Urothelium cell line (cell line): ENCODE measurements at places on chromosomes 7 and 10.

DNA sequence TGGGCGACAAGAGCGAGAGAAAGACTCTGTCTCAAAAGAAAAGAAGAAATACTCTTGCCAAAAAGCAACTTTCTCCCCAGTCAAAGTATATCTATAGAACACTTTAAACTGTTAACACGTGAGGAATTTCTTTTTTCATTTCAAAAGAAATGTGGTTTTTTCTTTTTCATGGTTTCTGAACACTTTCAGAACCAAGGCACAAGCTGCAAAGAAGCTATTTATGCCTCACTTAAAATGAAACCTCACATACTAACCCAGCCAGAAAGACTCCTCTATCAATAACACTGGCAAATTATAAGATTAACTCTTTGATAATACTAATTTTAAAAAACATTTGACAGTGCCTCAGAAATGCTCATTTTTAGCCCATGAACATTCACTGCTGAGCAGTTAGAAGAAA is 20.9 kb downstream of the TBX20 start:
- no peak for DNase-seq

DNA sequence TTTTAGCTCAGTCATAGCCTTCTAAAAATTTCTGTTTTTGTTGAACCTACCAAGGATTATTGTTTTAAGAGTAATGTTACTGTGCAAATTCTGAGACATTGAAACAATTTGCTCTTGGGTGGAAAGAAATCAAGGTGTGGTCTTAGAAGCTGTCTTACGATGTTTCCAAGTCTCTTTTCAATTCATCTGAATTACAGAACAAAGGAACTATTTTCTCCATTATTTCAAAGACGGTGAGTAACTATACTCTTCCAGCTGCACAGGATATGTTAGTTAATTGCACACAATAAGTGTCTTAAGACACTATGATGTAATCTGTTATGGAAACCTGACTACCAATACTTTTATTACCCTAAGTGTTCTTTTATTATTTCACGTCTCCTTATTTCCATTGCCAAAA is 106.8 kb upstream of the POM121L12 start:
- no peak for DNase-seq

GRCh38 chr7:105024734-105025133 is 10.7 kb downstream of the KMT2E start:
- DNase-seq = no peak

GRCh38 chr10:73791871-73792400 is 6.5 kb downstream of the ZSWIM8 start:
- no peak for DNase-seq

GRCh38 chr7:157442456-157442855 is 105.7 kb downstream of the DNAJB6 start:
- no peak for DNase-seq

DNA sequence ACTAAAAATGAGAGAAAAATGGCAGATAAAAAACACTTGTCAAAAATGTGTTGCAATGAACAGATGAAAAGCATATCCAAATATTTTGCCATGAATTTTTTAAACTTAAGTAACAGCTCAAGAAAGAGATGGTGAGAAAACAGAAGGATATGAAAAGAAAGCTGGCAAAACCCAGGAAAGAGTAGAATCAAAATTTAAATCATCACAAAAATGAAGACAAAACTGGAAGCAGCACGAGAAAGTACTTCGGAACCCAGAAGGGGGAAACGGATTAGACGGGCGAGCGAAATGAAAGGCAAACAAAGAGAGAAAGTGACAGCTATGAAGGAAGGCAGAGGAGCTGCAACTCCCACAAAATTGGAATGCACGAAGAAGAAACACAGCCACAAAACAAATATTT is 60.2 kb downstream of the KCNH2 start:
- no peak for DNase-seq

DNA sequence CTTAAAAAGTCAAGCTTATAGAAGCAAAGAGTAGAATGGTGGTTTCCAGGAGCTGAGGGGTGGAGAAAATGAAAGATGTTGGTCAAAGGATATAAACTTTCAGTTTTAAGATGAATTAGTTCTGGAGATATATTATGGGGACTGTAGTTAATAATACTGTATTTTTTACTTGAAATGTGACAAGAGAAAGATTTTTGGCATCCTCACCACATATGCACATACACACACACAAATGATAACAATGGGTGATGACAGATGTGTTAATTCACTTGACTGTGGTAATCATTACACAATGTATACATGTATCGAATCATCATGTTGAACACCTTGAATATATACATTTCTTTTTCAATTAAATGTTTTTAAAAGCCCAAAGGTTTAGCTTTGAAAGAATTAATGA is 32.7 kb upstream of the ZPBP start:
- DNase-seq = no peak

- DNase-seq = no peak
Observed at GRCh38 chr10:103120977-103121735, 71.9 kb downstream of the NT5C2 start.

DNA sequence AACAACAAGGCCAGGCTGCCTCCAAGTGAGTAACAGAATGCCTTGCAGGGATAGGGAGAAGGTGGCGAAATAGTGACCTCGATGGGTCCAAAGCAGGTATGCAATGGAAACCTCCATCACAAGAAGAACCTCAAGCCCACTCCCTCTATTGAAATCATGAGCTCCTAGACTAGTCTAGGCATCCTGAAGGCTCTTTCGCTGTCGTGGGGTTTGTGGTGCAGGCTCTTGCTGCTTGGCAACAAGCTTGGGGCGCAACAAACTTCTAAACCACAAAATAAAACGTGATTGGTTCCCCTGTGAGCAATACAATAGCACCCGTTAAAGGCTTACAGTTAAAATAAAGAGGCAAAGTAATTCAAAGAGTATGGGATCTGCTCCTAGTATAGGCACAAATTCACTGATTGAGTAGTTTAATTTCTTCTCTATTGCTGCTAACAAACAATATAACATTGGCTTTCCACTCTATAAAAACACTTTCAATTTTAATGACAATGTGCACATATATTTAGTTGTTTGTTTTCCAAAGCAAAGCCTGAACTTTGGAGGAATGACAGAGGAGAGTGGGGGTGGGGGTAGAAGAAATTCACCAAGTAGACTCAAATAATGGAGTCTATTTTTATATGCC is 64.1 kb downstream of the C10orf67 start:
- DNase-seq = no peak

DNA sequence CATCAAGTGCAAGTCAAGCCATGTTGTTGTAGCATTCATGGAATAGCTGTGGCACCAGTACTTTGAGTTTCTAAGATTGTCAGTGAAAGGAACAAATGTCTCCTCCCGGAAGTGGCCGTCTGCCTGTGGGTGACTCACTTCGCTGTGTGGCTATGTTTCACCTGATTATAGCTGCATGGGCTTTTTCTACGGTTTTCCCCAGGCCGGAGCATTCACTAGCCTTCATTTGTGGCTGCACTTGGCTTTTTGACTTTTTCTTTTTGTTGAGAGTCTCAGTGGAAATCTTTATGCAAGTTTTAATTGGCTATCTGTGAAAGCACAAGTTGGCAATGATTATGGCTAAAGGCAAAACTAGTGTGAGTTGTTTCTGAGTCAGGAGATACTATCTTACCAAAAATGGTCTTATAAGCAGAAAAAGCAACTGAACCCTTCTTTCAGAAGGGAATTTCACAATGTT is 35.0 kb downstream of the SRI start:
- DNase-seq = peak; percentile 78
